ENCODE measurements at places on chromosomes 3 and 15.

- DNase-seq: peak; percentile 81
These were observed 34.4 kb upstream of the TNIK start for GRCh38 chr3:171494457-171495109.

GRCh38 chr3:11509173-11510000 is 134.3 kb downstream of the VGLL4 start:
- no peak for DNase-seq

DNA sequence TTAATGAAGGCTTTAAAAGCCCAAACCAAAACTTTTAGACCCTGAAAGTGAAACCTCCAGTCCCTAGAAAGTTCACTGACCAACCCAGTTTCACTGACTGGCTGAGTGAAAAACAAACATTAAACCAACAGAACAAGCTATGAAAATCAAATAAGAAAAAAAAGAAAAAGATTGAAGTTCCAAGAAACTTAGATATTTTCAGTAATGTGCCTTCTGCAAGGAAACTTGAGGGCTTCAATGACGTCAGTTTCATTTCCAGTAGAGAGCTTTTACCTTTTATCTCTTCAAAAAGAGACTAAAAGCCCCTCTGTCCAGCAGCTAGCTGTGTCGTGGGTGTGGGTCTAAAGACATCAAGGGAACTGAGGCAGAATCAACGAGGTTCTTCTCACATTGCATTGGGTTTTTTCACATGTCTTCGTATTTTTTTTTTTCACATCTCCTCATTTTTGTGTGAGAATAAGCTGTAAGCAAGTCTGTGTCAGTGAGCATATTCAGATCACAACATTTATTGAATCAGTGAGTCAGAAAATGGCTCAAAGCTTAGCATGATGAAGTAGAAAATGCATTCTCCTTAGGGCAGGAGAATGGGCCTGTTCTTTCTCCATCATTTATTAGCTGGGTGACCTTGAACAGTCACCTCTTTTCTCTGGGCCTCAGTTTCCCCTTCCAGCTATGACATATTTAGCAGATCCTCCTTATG is 54.8 kb upstream of the BCL6 start:
- peak; percentile 84 for DNase-seq

- DNase-seq: no peak
These were observed 344.8 kb downstream of the ERC2 start for GRCh38 chr3:56123487-56123886.

DNA sequence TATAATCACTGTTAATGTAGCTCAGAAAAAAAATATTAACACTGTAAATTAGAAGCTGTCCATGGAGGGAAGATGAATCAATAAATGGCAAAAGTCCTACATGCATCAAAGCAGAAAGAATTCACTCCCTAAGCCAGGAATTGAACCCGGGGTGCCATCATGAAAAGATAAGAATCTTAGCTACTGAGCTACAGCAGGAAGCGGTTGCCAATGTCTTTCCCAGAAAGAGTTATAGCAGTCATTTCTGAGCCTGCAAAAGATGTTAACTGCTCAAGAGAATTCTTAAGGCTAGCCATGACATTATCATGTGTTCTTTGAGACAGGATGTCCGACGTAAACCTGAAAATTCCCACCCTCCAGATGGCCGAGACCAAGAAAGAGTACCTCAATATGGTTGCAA is 47.4 kb upstream of the MKRN3 start:
- no peak for DNase-seq

DNA sequence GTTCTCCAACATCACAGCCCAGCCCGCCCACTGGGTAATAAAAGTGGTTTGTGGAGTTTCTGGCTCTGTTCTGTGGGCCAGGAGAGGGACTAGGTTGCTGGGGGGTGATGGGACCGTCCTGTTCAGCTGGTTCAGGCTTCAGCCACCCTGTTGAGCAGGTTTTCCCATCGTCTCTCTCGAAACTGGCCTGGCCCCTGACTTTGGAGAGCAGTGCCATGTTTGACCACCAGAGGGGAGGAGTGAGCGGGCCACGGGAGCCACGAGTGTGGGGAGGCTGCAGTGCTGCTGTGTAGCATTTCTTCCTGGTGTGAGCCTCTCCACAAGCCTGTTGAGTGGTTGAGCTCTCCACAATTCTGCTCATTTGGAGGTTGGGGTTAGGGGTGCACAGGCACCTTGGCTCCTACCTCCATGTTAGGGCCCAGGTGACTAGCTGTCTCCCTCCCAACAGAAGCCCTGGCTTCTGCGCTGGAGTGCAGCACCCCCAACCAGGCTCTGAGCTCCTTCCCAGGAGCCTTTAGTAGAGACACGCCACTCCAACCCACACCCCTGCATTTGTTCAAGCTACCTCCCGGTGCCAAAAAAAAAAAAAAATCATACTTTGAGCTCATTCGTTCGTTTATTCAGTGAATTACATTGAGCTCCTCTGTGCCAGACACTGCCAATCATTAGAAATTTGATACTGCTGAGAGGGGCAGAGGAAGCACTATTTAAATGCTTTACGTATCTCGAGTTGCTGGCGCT is 13.9 kb downstream of the SPINT1 start:
- DNase-seq: peak; percentile 96

- no peak for DNase-seq
These were observed 2.1 kb downstream of the SOX14 start for GRCh38 chr3:137766041-137766875.

- DNase-seq: peak; percentile 14
These were observed 215.4 kb downstream of the ADAMTSL3 start for GRCh38 chr15:83869341-83869740.

GRCh38 chr3:37017683-37018082 is 24.4 kb downstream of the MLH1 start:
- no peak for DNase-seq

DNA sequence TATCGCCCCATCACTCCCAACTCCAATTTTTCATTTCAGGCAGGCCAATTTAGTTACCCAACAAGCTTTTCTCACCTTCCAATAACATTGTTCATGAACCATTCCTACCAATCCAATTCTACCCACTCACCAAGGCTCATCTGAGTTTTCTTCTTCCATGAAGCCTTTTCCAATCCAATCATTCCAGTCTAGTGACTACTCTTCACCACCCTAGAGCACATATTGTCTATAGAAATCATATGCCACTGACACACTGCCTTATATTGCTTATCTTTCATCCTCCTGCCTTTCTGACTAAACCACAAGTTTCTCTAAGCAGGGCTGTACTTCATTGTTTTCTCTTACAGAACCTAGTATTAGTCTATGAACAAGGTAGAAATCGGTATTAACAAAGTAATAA is 11.4 kb downstream of the CCDC14 start:
- DNase-seq: no peak

DNA sequence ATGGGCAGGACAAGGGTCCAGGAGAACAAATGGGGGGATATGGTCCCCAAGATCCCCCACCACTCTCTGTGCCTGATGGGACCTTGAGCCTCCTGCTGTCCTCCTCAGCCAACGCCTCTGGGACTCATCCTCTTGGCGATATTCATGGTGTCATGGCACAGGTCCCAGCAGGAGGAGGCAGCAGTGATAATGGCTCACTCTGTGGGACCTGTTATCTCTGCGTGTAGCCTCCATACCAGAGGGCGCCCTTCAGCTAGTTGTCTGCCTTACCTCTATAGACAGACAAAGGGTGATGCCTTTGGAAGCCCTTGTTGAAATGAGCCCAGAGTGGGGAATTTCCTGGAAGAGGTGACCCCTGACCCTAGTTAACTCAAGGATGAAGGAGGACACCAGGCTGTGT is 7.4 kb downstream of the ZBTB47 start:
- no peak for DNase-seq

- DNase-seq: no peak
These were observed 68.9 kb upstream of the NR2F2 start for GRCh38 chr15:96261575-96262034.
